T-cell (primary cell): ENCODE measurements at places on chromosomes 4 and X.
A peak's percentile ranks its signal among the peaks of the same experiment; 100 is the strongest.

- no peak for DNase-seq
Measured at GRCh38 chr4:185280608-185281007, 71.2 kb downstream of the SNX25 start.

GRCh38 chrX:8724300-8724699 is 7.6 kb downstream of the ANOS1 start:
- no peak for DNase-seq

- DNase-seq = no peak
Measured at GRCh38 chr4:70183168-70183939, 12.2 kb upstream of the ODAM start.

GRCh38 chrX:23749129-23749528 is 6.1 kb upstream of the ACOT9 start:
- no peak for DNase-seq

- no peak for DNase-seq
Measured at GRCh38 chr4:113024388-113024787, 25.1 kb upstream of the ANK2 start.

DNA sequence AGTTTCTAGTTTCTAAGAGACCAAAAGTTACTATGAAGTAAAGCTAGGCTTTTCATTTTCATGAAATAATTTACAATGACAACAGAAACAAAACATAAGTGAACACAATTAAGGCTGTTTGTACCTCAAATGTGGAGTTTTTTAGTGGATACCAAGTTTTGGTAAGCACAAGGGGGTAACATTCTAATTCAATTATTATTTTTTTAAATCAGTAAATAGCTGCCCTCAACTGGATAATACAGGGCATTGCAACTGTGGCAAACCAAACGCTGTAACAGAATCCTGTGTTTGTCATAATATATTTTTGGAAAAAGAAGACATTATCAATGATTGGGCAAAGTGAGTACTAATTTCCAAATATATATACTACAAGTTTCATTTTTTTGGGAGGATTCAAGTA is 150.3 kb downstream of the FBXW7 start:
- no peak for DNase-seq

- DNase-seq = no peak
Measured at GRCh38 chr4:14749910-14750309, 252.4 kb upstream of the CPEB2 start.

GRCh38 chr4:89108091-89108490 is 3.2 kb upstream of the TIGD2 start:
- no peak for DNase-seq

GRCh38 chrX:19034025-19034424 is 50.1 kb upstream of the PHKA2 start:
- no peak for DNase-seq

DNA sequence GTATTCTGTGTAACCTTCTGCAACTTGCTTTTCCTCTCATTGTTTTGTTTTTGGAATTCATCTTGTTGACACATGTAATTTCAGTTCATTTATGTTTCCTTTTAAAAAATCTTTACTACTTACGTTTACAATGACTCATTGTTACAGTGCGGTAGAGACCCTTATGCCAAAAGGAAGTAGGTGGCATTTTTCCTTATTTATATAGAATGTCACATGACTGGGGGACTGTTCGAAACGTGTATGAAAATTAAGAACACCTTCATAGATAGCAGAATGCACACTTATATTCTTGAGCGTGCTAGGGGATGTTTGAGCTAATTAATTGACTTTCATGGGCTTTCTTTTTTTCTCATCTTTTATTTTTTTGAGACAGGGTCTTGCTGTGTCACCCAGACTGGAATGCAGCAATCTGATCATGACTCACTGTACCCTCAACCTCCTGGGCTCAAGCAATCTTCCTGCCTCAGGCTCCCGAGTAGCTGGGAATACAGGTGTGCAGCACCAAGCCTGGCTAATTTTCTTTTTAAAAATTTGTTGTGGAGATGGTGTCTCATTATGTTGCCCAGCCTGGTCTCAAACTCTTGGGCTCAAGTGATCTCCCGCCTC is 7.3 kb downstream of the REPS2 start:
- no peak for DNase-seq

DNA sequence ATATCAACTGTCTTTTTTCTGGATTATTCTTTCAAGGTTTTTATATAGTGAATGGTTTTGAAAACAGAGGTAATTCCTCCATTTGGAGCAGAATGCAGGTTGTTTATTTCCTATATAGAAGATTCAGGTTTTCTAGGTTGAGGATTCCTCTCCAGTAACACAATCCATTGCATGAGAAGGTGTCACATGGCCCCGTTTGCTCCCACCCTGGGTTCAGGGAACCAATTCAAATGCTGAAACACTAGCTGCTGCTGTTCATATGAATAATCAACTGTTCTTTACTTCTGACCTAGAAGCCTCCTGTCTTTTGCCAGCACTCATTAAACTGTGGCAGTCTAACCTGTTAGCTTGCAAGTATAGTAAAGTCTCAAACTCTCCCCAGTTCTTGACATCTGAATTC is 1316.9 kb upstream of the TENM3 start:
- no peak for DNase-seq

GRCh38 chr4:151355155-151355554 is 29.8 kb upstream of the SH3D19 start:
- DNase-seq = no peak

GRCh38 chr4:18880871-18881270 is 859.3 kb upstream of the LCORL start:
- DNase-seq = no peak

GRCh38 chr4:76948443-76949275 is 893 bp upstream of the SEPTIN11 start:
- DNase-seq = peak; percentile 66

DNA sequence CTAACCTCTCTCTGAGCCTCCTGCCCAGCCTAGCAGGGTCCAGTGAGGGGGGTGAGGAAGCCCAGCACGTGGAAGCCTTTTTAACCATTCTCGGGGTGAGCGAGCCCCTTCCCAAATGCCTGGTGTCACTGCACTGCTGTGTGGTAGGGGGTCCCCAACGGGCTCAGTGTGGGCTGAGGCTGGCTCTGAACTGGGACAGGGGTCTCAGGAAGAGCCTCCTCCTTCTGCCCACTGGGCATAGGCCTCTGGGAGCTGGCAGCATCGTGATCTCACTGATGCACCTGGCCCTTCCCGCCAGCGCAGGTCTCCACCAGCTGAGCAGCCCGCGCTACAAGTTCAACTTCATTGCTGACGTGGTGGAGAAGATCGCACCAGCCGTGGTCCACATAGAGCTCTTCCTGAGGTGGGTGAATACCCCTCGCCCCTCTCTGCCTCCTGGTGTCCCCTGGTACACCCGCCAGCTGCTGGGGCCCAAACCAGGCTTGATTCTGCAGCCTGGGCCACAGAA is 12.6 kb downstream of the HTRA3 start:
- no peak for DNase-seq

DNA sequence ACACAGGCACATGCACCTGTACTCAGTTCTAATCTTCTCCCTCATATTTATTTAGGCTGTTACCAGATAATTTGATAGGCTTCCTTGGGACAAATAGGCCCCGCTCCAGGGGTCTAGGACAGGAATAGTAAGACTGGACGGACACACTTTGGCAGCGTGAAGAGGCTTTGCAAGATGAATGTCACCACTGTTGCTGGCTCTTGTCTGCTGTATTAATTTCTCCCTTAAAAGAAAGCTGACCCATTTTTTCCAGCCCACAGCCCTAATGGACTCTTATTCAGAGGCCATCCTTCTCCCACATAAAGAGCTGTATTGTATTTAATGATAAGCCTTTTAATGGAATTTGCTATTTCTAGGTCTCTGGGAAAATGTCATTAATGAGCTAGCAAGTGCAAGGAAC is 18.0 kb downstream of the FAM184B start:
- no peak for DNase-seq
